Esophagus muscularis mucosa (tissue), 4 donors: ENCODE measurements at places on chromosomes 13 and 19. TPM values are rescaled to one million over a fixed set of nuclear protein-coding genes. Genes with fewer than 3 reads are reported as not detected.

DNA sequence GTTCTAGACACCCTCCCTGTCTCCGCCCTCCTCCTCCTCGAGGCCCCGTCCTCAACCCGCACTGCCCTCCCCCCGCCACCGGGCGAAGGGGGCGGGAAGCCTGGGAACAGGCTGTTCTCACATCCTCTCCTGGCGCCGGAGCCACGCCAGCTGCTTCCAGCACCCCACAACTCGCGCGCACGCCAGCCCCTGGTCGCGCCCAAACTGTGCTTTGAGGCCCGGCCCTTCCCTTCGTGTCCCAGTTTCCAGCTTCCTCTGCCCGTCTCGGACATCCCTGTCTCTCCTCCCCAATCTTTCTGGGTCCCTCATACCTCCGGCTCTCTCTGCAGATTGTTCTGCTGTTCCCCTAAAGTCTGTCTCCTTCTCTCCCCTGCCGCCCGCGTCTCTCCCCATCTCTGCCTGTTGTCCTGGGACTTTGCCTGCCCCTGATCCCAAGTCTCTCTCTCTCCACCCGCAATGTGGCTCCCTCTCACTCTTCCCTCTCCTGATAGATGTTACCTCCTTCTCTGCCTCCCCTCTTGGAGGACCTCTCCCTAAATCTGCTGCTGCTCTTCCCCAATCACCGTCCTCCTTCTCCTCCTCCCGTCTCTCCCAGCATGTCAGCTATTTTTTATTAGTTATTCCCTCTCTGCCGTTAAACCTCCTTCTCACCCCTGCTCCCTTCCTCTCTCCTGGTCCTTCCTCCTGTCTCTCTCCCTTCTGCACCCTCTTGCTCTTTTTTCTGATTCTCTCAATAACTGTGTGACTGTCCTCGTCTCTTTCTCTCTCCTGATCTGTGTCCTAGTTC is 14.2 kb downstream of the DPF1 start:
- peak; percentile 95 for DNase-seq

GRCh38 chr13:61833228-61833627 is 417.6 kb upstream of the PCDH20 start:
- no peak for DNase-seq

DNA sequence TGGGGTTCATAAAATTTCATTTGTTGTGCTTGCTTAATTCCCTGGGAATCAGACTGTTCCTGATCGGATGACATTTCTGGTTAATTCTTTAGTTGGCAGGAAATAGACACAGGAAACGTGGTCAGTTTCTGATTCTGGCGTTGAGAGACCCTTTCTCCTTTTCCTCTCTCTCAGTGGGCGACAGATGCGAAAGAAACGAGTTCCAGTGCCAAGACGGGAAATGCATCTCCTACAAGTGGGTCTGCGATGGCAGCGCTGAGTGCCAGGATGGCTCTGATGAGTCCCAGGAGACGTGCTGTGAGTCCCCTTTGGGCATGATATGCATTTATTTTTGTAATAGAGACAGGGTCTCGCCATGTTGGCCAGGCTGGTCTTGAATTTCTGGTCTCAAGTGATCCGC is 10.8 kb downstream of the LDLR start:
- no peak for DNase-seq

DNA sequence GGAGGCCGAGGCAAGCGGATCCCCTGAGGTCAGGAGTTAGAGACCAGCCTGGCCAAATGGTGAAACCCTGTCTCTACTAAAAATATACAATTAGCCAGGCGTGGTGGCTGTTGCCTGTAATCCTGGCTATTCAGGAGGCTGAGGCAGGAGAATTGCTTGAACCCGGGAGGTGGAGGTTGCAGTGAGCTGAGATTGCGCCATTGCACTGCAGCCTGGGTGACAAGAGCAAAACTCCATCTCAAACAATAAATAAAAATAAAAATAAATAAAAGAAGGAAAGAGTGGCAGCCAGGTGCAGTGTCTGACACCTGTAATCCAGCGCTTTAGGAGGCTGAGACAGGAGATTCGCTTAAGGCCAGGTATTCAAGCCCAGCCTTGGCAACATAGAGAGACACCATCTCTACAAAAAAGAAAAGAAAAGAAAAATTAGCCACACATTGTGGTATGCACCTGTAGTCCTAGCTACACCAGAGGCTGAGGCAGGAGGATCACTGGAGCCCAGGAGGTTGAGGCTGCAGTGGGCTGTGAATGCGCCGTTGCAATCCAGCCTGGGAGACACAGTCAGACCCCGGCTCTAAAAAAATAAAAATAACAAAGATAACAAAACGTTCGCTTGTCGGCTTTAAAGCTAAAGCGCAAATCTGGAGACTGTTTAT is 10.3 kb downstream of the ADAMTSL5 start:
- no peak for DNase-seq

DNA sequence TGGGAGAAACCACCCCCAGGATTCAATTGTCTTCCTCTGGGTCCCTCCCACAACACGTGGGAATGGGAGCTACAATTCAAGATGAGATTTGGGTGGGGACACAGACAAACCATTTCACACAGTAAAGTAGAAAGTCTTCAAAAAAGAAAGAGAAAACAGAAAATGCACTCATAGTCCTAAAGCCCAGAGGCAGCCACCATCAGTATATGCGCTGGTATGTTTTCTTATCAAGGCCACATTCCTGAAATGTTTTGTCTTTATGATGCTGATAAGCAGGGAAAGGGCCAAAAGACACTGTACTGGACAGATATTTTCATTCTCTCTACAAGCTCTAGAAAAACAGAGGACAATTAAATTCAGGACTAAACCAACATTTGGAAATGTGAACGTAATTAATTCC is 375.8 kb upstream of the TSHZ3 start:
- no peak for DNase-seq

DNA sequence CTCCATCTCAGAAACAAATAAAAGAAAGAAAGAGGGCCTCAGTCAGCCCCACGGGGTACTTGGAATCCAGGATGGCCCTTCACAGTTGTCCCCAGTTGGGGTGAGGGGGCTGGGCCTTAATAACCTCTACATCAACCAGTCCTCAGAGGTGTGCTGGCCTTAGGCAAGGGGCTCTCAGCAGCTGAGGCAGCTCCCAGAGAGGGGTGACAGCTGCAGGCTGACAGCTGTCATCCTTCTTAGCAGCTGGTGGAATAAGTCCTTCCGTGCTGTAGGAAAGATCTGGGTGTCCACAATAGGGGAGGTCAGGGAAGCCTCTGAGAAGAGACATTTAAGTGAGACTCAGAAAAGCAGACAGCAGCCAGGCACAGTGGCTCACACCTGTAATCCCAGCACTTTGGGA is 7.4 kb downstream of the BCAM start:
- no peak for DNase-seq

DNA sequence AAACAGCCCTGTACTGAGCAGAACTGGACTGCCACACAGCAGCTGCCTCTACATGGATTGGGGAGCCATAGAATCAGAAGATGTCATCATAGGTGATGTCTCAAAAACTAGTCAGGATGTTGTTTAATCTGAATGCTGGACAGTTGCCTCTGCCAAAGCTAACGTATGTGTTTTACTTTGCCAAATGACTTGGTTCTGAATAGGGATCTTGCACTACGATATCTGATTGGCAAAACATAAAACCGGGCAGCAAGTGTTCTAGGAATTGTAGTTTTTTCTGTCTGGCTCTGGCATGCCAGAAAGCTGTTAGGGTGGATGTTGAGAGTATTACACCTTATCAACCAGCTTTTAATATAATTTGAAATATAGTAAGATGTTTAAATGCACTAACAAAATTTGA is 645.9 kb downstream of the GPC5 start:
- DNase-seq = no peak

S1PR4 gene
- total RNA-seq = 2.2 TPM

FUT2 gene
- not detected for total RNA-seq

KLK10 gene
- total RNA-seq = not detected

HS6ST3 gene
- 12.4 TPM for total RNA-seq

PLEKHF1 gene
- 28.7 TPM for total RNA-seq

CEACAM7 gene
- total RNA-seq = not detected

EID2 gene
- 16.2 TPM for total RNA-seq

RYR1 gene
- total RNA-seq = 4.0 TPM

ZIK1 gene
- total RNA-seq = 9.8 TPM
